ENCODE measurements at places on chromosomes 7 and 10.
A peak's percentile ranks its signal among the peaks of the same experiment; 100 is the strongest.

DNA sequence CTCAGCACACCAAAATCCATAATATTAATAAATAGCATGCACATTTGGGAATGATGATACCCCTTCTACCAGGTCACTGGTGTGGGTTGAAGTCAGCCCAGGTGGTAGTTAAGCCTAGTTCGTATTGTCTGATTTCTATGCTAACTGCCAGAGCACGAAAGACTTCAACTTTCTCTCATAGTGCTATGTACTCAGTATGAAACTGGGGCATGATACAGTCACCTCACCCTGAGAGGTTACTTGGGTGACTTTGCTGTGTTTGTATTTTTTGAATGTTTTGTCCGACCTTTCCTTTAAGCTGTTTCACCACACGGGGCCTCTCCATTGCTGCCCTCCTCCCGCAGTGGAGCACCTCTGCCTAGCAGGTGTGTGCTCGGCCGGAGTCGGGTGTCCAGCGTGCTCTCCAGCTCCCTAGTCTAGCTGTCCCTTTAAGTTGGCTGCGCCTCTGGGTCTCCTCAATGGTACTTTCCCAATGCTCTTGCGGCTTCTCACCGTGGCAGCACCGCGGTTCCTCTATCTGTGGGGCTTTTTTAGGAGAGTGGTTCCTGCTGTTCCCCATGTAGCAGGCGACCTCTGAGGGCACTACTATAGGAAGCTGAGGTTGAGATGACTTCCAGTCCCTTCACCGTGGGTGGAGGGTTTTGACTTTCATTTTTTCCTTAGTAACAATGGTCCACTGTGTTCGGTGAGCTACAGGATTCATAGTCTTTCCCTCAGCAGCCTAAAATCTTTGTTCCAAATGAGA lies 524.0 kb upstream of the PFKP start:
- no peak for DNase-seq

- no peak for DNase-seq
Measured at GRCh38 chr7:12623223-12623622, 52.7 kb downstream of the SCIN start.

DNA sequence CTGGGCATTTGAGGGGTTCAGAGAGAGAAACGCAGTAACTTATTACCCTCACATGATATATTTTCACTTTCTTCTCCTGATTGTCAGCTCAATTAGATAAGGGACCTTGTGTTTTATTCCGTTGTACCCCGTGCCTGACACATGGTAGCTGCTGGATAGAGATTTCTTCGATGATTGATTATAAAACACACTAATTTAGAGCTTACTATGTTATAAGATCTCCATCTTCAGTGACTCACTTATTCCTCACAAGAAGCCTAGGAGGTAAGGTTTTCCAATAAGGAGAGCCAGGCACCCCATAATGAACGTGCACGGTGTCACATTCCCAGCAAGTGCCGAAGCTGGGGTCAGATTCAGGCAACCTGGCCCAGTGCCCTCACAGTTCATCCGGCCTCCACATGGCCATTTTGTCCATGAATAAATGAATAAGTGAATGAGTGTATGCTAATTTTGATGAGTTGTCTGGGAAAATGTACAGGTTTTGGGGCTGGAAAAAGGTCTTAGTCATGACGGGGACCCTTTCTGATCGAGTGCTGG lies 138.1 kb upstream of the CDCA7L start:
- peak; percentile 75 for DNase-seq

DNA sequence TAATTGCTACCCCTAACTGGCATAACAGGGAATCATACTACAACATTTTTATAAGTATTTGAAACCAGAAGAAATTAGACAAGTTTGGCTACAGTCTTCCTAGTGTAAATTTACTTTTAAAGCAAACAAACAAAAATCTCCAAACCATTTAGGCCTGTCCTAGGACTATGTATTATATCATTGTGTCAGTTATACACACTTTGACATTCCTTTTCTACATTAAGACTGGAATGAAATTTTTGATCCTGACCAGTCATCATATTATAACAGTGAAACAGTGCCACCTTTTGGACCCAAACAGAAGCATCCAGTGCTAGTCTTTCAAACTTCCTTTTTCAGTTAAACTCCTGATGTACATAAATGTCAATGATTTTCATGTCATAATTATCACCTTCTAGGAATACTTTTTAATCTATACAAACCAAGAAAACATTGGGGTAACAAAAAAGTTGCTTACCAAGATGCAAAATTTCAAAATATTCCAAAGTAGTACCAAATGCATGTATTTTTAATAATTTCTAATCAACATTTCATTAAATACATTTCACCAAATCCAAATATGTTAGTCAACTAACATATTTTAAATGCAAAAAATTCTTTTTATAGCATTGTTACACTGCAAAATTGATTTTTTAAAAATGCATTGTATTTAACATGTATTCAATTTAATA lies 75.7 kb downstream of the IMMP2L start:
- peak; percentile 69 for DNase-seq

DNA sequence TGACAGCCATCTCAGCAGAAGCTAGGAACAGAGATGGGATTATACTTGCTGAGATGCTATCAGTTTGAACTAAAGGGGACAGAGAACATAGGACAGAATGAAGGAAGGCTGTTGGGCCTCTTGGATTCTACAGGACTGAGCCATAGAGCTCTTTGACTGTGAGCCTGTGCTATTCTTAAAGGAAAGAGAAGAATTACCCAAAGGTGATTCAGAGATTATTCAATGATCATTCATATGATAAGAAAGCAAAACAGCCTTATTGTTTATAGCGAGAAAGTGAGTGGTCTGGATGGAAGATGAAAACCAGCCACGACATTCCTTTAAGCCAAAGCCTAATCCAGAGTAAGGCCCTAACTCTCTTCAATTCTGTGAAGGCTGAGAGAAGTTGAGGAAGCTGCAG lies 69.7 kb upstream of the NEUROD6 start:
- no peak for DNase-seq

DNA sequence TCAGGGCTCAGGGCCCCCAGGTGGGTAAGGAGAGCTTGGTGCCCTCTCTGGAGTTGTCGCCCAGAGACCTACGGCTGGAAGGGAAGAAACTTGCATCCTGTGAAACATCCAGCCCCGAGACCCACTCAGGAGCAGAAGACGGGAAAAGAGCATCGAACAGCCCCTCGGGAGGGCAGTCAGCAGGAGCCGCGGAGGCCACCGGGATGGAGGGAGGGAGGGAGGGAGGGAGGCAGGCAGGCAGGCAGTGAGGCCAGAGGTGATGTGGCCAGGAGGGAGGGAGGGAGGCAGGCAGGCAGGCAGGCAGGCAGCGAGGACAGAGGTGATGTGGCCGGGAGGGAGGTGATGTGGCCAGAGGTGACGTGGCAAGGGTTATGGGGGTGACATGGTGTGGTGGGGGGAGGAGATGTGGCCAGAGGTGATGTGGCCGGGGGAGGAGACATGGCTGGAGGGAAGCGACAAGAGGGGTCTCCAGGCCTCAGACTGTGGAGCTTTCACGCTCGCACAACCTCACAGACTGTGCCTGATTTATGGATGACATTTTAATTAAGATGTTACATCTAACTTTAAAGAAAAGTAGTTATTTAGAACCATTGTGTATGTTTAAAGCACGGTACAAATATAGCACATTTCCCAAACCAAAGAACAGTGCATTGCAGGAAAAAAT lies 141.1 kb downstream of the DIP2C start:
- no peak for DNase-seq

DNA sequence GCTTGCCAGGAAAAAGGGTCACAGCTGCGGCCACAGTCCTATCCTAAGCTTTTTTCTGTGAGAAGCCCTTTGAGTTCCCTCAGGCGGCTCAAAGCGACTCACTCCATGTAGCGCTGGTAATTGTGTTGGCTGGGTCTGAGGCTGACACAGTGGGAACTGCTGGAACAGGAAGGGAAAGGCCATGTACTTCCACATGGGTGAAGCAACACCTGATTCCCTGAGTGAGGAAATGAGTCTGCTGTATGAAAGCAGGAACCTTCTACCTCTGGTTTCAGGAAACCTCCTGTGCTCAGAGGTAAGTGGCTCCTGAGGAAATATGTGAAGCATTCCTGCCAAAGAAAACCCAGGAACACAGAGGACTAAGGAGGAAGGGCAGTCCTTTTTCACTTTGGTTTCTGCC lies 734.6 kb upstream of the SORCS1 start:
- DNase-seq = no peak

- no peak for DNase-seq
Measured at GRCh38 chr7:12923971-12924370, 236.5 kb downstream of the ARL4A start.

DNA sequence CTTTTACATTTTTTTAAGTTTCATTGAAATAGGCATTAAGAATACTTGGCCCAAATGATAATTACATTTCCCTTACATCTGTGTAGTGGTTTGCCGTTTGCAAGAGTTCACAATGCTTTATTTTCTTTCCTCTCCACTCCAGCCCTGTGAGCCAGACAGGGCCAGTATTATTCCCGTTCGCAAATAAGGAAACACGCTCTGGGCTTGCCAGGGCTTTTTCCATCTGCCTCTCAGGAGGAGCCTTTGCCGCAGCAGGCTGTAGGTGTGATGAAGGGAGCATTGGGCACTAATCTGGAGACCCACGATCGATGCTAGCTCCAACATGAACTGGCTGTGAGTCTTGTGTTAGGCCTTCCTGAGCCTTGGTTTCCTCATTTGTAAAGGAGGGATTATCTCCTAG lies 154.4 kb downstream of the GALNT17 start:
- DNase-seq = no peak

GRCh38 chr7:158847451-158847866 lies 8.9 kb upstream of the DYNC2I1 start:
- no peak for DNase-seq

DNA sequence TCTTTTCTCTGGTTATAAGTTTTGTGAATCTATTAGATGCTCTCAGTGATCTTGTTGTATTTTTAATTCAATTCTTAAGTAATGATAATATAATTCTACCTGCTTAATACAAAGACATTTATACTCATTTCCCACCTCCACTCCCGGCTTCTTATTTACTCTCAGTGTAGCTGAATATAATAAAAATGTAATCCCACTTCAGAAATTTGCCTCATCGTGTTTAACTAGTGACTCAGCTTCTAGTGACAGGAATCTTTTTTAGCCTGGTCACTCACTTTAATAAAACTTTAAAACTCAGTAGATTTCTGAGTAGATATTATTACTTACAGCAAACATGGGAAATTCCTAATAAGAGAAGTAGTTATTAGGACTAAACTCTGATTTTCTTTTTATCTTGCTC lies 1506.2 kb upstream of the LRRTM3 start:
- no peak for DNase-seq

DNA sequence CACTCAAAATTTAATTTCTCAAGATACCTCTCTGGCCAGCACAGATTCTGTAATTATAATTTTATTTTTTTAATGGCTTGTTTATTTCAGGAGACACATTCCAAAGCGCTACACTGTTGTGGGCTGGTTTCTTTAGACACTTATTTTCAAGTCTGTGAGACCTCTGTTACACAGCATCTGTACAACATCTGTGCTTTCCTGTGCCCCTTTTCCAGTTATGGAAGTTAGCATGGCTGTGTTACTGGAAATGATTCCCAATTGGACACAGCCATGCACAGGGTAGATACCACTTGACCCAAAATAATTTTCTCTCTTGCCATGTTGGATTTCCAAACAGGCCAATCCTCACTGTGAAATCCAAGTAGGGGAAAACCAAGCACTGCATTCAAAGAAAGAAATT lies 172.3 kb upstream of the ADCY1 start:
- no peak for DNase-seq

- DNase-seq = no peak
Measured at GRCh38 chr10:1289591-1289990, 233.4 kb downstream of the WDR37 start.

- no peak for DNase-seq
Measured at GRCh38 chr10:96374004-96374403, 15.2 kb upstream of the OPALIN start.

- peak; percentile 81 for DNase-seq
Measured at GRCh38 chr7:74505471-74506324, 52.0 kb downstream of the GTF2IRD1 start.

- peak; percentile 94 for DNase-seq
Measured at GRCh38 chr10:101032637-101033224, 1.7 kb downstream of the SFXN3 start.

- DNase-seq = peak; percentile 45
Measured at GRCh38 chr10:20598590-20598989, 298.5 kb downstream of the NEBL start.

GRCh38 chr10:14414901-14415300 lies 84.2 kb upstream of the FRMD4A start:
- peak; percentile 86 for DNase-seq

DNA sequence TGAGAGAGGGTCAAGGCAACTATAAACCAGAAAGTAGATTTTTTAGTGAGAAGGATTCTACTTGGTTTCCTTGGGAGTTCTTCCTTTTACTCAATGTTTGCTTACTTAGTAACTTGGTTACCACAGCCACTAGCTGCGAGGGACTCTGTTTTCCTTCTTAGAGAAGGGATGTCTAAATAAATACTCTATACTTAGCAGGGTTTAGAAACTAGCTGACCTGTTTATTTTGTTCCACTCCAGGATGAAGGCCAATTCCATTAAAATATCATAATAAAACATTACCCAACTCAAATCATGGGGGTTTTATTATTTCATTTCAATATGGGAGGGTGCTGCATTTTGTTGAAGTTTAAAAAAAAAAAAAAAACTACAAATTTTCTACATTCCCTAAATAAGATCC lies 87.3 kb downstream of the PPP1R3A start:
- peak; percentile 37 for DNase-seq

DNA sequence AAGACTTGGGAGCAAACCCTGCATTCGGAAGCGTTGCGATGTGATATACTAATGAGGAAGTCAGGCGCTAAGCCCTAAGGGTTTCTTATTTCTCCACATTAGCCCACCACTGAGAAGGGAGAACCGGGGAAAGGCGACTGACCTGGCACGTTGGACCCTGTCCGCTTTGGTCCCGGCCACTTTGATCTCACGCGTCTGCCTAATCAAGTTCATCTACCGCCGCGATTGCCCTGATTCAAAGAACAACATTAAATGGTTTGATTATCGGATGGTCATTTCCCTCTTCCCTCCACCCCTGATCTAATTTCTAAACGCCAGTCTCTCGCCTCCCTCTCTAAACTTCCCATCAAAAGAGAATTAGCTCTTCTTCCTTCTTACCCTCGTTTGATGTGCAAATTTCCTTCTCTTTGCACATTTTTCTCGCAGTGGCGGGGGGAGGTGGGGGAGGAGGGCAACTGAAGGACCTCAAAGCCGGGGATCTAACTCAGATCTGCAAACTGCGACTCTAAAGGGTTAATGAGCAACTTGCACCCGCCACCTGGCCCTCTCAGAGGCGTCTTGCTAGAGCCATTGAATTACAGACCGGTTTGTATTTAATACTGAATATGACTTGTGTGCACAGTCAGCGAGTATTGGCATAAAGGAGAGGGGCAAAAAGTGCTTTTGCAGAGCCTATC lies 687 bp upstream of the DKK1 start:
- peak; percentile 64 for DNase-seq

- DNase-seq = no peak
Measured at GRCh38 chr7:97982647-97983046, 7.3 kb downstream of the OCM2 start.
